ENCODE measurements at places on chromosomes 7 and 10.

- no peak for DNase-seq
These were observed 267.8 kb upstream of the SEMA3C start for GRCh38 chr7:81186691-81187090.

DNA sequence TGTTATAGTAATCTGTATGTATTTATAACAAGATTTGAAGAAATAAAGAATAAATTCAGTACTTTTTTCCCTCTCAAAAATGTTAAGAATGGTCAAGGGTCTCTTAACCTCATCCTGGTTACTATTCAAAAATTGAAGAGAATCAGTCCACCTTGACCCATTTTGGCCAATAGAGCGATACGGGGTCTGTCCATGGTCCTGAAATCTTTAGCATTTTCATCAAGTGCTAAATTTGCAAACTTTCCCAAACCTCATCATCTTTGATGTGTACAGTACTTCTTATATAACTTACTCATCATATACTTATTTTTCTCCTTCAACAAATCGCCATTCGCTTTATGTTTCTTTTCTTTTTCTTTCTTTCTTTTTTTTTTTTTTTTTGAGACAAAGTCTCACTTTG is 23.6 kb downstream of the TMEM178B start:
- no peak for DNase-seq

DNA sequence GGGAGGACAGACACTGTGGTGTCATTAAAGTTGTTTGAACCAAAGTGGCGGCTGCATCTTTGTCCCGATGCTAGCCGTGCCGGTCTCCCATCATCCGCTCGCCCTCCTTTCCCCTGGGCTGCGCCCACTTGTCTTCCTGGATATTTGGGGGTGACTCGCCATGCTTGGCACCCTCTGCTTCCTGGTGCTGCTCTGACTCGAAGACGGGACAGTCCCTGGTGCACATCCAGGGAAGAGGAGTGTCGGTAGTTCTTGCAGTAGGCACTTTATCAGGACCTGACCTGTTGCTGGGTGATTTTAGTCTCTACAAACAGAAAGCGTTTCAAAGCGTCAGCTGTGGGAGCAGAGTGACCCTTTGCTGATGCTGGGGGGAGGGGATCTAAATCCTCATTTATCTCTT is 68.3 kb upstream of the DNAJB6 start:
- DNase-seq: no peak

- no peak for DNase-seq
These were observed 859 bp upstream of the CH25H start for GRCh38 chr10:89207801-89208551.

DNA sequence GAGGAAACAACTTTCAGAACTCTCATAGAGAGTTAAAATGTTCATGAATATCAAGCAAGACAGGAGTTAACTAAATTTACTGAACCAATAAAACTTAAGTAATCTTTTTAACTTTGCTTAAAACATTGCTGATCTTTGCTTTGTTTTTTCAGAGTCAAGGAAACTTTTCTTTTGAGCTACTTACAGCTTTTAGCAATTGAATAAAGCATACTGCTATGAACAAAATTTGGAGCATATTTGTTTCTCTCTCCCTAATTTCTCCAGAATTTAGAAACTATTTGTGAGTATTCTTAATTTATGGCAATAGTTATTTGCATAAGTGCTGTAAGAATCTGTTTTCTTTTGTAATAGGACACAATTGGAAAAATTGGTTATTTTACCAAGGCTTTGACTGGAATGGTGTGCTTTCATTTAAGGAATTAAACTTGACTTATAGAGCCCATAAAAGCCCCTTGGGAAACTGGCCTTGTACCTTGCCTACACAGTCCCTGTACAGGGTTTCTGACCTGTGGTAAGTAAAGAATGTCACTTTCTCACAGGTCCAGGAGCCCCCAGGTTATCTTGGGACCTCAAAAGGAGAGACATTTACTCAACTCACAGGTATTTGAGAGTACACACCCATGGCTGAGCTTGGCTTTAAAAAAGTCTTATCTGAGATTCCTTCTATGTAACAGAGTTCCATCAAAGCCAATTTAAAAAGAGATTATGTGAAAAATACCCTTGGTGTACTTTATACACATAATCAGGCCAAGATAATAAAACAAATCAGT is 23.3 kb upstream of the KIAA1549 start:
- DNase-seq: no peak

- DNase-seq: no peak
These were observed 4.1 kb downstream of the LRRC17 start for GRCh38 chr7:102916881-102917280.

DNA sequence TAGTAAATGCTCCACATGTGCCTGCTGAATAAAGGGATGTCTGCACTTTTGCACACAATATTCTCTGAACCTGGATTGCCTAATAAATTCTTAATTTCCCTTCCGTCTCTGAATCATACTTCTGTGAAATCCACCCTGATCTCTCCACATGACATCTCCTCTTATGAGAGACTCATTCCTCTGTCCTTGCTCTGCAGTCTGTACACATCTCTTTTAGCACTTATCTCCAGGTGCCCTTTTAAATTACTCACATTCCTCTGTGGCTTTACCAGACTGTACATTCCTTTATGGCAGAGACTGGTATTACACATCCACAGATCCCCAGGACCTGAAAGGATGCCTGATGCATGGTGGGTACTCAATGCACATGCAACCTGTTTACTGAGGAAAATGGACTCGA is 527.6 kb downstream of the PHTF2 start:
- no peak for DNase-seq

DNA sequence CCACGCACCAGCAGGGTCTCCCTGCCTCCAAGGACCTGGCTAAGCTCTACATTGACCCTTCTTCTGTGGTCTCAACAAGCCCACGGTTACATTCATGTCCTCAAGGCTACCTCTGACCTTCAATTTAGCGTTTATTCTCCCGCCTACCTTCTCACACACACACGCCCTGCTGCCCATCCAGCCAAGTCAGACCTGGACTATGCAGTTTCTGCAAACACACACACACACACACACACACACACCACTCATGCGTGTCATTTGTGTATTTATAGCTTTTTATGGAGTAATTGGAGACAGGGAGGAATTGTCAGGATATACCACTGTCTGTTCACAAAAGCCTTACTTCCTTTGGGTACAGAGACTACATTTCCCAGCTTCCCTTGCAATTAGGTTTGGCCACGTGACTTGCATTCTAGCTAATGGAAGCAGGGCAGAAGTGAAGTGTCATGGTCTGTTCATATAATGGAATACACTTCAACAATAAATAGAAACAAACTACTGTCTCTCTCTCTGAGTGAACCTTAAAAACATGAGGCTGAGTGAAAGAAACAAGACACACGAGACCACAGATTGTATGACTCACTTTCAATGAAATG is 53.8 kb upstream of the CPXM2 start:
- no peak for DNase-seq

DNA sequence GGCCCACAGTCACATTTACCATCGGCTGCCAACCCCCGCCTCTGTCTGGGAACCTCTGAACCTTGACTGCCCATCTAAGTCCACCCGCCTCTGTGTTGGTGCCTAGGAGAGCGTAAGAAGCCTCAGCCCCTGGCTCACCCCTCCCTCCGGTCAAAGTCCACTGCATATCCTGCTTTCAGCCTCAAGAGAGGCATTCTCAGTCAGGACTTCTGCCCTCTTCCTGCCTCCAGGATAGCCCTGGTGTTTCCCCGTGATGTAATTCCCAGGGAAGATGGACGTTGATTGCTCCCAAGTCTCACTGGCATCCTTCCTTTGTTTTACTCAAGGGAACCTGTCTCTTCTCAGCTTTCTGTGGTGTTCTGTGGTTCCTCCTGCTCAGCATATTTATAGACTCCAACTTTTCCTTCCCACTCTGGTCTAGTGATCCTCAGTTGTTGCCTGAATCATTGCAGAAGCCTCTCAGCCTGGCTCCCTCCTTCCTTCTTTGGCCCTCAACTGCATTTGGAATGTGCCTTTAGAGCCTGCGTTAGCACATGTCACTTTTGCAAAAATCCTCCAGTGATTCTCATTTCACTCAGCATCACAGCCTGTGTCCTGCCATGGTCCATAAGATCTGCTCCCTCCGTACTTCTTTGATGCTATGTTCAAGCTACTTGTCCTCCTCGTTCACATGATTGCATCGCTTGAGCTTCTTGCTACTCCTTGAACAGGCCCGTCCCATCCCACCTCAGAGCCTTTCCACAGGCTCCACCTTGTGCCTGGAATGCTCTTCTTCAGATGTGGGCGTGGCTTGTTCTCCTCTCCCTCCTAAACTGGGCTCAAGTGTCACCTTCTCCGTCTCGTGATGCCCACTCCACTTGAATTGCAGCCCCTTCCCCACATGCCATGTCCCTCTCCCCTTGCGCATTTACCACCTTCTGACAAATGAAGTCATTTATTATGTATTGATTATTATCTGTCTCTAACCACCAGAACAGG is 124.2 kb downstream of the PLPP4 start:
- DNase-seq: no peak

DNA sequence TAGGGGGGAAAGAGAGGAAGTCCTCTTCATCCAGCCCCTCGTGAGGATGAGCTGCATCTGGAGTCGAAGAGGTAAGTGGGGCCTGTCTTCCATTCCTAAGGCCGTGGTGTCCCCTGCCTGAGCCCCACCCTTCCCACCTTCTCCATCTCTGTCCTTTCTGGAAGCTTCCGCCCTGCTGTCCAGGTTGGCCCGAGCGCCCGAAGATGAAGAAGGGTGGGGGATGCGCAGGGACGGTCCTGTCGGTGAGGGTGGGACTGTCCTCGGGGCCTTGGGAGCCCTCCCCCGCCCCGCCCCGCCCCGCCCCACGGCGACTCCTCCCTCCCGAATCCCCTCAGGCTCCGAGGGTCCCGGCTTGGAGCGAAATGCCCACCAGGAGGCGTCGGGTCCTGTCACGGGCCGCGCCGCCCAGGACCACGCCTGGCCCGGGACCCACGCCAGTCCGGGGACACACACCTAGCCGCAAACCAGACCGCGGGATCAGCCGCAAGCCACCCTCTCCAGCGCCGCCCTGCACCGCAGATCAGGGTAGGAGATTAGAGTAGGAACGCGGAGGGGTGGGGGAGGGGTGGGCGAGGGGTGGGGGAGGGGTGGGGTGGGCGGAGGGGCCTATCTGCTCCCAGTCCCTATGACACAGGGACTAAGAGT is 15.3 kb downstream of the GPRIN2 start:
- no peak for DNase-seq

- no peak for DNase-seq
These were observed 508.8 kb downstream of the CCSER2 start for GRCh38 chr10:84837041-84837812.

DNA sequence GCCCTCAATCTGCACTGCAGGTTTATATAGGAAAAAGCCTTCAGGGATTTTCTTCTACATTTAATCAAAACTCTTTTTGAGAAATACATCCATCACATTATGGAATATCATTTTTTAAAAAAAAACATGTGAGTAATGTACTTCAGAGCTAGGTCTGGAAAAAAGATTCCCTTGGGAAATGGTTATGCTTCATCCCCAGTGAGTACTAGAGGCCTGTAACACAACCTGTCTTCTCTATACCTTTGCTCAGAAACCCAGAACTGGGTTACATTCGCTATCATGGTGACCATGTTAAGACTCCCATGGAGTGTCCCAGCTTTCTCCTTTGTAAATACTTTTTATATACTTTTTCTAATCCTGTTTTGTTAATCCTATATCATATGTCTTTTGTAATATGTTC is 186.9 kb downstream of the LRRTM3 start:
- DNase-seq: no peak

GRCh38 chr10:105206616-105207015 is 565.5 kb downstream of the SORCS3 start:
- DNase-seq: no peak

GRCh38 chr7:23380556-23380955 is 81.4 kb downstream of the MALSU1 start:
- DNase-seq: no peak

GRCh38 chr10:11098666-11099065 is 81.0 kb downstream of the CELF2 start:
- DNase-seq: no peak

- DNase-seq: no peak
These were observed 2.5 kb downstream of the TMEM178B start for GRCh38 chr7:141076377-141076776.

DNA sequence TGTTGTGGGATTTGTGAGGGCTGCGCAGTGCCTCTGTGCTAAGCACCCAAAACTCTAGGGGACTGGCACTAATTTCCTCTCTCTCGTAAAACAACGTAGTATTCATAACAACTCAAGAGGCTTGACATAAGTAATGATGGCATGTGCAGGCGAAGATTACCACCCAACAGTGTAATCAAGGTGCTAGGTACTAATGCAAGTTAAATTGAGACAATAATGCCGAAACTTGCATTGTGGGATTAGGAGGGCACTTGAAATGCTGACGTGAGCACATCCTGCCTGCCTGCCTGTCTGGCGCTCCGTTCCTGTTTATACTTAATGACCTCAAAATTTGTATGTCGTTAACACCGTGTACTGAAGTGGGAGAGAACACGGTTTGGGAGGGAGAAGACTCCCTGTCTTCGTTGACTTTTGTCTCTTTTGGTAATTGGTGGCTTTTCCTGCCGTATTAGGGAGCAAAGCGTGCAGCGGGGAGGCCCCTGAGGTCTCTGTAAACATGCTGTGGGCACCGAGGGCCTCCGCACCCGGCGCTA is 139.0 kb downstream of the MGMT start:
- DNase-seq: no peak

GRCh38 chr7:81688622-81689411 is 81.0 kb downstream of the HGF start:
- no peak for DNase-seq

DNA sequence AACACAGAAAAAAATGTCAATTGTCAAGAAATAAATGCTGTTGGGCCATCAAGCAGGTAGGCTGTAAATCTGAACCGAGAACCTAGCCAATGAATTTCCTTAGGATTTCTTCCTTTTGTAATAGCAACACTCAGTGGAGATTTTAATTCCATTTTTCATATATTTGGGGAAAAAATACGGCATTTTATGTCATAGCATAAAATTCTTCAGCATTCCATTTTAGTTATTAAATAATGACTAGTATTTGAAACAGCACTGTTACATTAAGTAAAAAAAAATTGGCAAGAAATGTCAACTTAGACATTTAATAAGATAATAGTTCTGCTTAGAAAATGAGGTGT is 12.3 kb upstream of the VIM start:
- DNase-seq: no peak

DNA sequence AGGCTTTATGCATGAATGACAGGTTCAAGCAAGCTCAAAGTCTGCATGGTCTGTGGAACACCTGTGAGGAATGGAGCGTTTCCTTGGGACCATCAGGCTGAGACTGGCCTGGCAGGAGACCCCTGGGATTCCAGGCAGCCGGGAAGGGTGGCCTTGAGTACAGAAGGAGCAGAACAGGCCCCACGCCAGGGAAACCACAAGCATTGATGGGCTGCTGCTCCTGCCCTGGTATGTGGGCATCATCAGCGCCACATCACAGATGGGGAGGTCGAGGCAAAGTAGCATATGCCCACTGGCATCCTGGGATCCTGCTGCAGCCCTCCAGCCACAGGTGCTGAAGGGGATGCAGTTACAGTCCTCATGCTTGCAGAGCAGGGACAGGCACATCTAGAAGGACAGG is 40.9 kb downstream of the ANTXRL start:
- no peak for DNase-seq
